ENCODE measurements at places on chromosomes 2 and 18. TPM values are rescaled to one million over a fixed set of nuclear protein-coding genes. Genes with fewer than 3 reads are reported as not detected.

Gene GKN2
- total RNA-seq = not detected

Gene CNDP2
- total RNA-seq = 147 TPM

Gene PFN4
- total RNA-seq = not detected

Gene MYO7B
- total RNA-seq = 5.2 TPM

GRCh38 chr2:27781496-27781895 lies 10.0 kb downstream of the MRPL33 start:
- no peak for DNase-seq

GRCh38 chr2:173692068-173692467 lies 273.1 kb downstream of the SP3 start:
- DNase-seq = no peak

Data from activated naive CD8-positive, alpha-beta T cell treated with anti-CD3 and anti-CD28 coated beads, Interleukin-2, amount 10 ng/mL, durations not matched to agents 7 days and 5 days (primary cell).